ENCODE measurements at places on chromosomes 7 and 10.

- DNase-seq: no peak
These were observed 2.1 kb upstream of the TRIL start for GRCh38 chr7:28960071-28960840.

GRCh38 chr10:23196915-23197314 is 4.8 kb downstream of the PTF1A start:
- DNase-seq: no peak

- no peak for DNase-seq
These were observed 2.7 kb downstream of the LHPP start for GRCh38 chr10:124464028-124464965.

- no peak for DNase-seq
These were observed 63.3 kb downstream of the CTTNBP2 start for GRCh38 chr7:117809958-117810357.

GRCh38 chr10:75828413-75828812 is 397.0 kb downstream of the LRMDA start:
- DNase-seq: no peak

GRCh38 chr7:83925860-83926259 is 268.7 kb downstream of the SEMA3A start:
- no peak for DNase-seq

GRCh38 chr10:127254276-127254675 is 57.9 kb upstream of the INSYN2A start:
- DNase-seq: no peak

DNA sequence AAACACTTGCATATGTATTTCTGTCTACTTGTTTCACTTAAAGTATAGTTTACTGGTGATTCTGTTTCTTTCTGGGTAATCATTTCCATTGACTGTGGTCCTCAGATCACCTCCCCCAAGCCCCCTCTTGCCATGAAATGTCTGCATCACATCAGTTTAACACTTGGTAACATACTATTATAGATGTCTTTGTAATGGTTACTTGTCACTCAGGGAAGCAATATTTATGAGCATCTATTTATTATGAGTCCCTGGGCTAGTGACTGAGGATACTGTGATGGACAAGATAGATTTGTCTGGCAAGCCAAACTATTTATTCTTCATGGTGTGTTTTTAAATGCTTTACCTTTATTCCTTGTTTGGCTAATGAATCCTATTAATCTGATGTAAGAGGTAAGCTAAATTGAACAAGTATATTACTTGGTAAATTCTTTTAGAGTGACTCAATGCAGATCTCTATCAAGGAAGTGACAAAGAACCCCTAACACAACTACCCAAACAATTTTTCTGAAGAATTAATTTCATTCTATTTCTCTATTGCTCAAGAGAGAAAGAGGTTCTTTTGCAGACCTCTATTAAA is 270.9 kb downstream of the RELN start:
- no peak for DNase-seq

DNA sequence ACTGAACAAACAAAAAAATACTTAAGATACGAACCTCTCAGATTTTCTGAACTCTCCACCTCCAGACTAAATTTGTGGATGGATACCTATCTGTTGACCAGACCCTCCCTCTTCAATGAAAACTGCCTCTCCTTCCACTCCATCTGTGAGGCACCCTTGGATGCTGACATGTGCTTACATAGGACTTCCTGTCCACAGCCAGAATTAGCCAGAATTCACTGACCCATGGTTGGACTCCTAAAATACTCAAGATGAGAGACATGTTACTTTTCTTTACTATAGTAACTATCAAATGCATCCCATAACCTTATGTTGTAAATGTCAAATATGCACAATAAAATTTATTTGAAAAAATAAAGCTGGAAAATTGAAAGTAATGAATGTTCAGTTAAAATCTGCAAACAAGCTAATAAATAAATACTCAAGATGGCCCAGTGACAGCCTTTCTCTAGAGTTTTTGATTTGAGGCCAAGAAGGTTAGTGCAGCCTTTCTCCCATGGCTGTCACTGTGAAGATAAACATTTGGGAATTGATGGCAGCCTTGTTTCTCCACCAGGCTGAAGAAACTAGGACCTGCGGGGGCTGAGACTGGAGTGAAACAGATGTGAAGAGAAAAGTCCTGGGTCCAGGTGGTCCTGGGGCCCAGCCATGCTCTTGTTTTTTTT is 287.0 kb downstream of the ZEB1 start:
- DNase-seq: no peak

DNA sequence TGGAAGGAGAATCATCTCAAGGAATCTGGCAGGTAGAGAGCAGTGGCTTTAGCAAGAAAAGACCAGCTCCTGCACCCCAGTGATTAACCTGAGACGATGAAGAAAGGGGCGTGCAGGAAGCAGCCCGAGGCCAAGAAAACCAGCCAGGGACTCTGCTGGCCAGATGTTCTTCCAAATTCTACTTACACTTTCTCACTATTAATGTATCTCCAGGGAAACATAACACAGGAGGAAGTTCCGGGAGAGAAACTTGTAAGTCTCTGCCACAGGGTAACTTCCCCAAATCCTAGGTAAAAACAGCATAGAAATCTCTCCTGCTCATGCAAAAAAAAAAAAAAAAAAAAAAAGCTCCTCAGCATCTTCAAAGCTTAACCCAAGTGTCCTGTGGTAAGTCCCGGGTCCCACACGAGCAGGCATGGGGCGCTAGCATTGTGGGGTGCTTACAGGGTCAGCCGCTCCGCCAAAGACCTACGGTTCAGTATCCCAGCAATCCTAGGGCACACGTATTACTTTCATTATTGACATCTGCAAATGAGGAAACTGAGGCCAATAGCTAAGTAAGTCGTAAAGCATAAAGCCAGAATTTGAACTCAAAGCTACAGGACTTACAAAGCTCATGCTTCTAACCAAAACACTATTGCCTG is 97.2 kb upstream of the GNA12 start:
- no peak for DNase-seq

DNA sequence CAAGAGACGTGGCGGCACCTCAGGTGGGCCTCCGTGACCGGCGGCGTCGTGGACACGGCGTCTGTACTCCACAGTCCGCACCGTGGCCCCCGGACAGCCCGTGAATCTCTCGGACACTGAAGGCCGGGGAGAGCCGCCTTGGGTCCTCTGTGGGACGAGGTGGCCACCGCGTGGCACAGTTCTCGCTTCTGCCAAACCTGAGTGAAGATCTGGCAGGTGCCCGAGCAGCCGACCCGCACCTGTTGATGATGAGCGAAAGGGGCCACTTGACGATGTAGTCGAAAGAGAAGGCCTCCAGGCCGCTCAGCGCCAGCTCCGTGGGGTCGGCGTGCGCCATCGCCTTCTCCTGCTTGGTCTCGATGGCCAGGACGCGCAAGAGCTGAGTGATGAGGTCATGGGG is 8.5 kb upstream of the ADAM8 start:
- DNase-seq: no peak

DNA sequence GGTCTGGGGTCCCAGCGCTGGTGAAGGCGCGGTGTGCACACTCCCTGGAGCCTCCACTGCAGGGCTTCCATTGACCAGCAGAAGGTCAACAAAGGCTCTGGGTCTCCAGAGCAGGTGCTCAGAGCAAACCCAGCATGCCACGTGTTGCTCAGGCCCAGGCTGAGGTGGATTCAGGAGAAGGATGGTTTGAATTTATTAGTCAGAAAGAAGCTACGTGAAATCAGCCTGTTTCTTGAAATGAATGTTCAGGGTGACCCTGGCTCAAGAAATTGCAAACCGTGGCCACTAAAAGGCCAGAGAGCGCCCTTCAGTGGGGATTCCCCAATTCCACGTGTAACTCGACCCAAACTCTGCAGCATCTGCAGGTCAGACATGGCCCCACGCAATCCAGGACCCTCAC is 82.7 kb upstream of the PFKP start:
- DNase-seq: no peak

DNA sequence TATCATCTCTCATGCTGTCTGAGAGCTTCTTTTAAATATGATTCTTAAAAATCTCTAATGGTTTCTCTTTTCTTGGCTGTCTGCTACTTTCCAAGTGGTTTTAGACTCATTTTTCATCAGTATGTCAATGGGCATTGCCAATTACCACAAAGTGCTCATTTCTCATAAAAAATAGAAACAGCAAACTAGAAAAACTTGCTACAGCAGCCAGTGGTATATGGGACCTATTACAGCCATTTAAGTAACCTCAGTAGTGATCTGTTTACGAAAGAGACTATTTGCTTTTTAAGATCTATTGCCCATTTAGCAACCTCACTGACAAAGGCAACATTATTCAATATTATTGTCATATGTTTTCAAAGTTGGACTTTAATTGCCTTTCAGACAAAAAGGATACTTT is 207.1 kb upstream of the RHOBTB1 start:
- no peak for DNase-seq

- no peak for DNase-seq
These were observed 5.3 kb downstream of the TECTB start for GRCh38 chr10:112288486-112288885.

DNA sequence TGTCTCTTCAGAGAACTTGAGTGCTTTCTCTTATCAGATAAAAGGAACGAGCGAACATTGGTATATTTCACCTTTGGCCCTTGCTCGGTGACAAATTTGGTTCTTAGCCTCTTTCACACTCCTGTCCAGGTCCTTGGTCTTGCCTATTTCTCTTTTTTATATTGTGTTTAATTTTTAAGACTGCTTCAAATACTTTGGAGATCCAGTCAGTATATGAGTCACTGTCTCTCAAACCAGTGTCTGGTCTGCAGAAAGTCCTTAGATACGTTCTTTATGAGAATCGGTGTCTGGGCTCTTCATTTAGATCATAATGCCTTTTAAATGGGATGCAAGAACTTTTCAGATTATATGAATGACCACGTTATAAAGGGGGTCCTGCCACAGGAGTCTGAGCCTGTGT is 55.0 kb downstream of the PIK3AP1 start:
- no peak for DNase-seq

GRCh38 chr7:147640821-147641220 is 949.7 kb upstream of the C7orf33 start:
- no peak for DNase-seq

GRCh38 chr7:145219461-145219860 is 383.6 kb upstream of the TPK1 start:
- no peak for DNase-seq

DNA sequence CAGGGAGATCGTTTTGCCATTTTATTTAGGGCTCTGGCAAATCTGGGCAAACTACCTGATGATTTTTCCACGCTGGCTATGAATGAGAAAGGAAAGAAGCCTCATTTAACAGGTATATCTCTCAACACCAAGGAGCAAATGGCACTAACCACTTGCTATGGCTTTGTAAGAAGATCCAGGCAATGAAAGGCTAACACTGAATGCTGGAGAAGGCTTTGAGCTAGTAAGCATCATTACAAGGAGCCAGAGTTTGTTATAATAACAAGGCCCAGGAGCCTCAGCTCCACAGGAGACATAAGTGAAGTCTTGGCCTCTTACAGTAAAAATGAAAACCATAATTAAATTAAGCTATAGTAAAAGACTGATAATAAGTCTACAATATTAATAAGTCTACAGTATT is 123.1 kb downstream of the CNOT4 start:
- DNase-seq: no peak

GRCh38 chr7:115549910-115550309 is 480.7 kb downstream of the TFEC start:
- DNase-seq: no peak

GRCh38 chr10:70600512-70601395 is 1.8 kb downstream of the PRF1 start:
- no peak for DNase-seq

DNA sequence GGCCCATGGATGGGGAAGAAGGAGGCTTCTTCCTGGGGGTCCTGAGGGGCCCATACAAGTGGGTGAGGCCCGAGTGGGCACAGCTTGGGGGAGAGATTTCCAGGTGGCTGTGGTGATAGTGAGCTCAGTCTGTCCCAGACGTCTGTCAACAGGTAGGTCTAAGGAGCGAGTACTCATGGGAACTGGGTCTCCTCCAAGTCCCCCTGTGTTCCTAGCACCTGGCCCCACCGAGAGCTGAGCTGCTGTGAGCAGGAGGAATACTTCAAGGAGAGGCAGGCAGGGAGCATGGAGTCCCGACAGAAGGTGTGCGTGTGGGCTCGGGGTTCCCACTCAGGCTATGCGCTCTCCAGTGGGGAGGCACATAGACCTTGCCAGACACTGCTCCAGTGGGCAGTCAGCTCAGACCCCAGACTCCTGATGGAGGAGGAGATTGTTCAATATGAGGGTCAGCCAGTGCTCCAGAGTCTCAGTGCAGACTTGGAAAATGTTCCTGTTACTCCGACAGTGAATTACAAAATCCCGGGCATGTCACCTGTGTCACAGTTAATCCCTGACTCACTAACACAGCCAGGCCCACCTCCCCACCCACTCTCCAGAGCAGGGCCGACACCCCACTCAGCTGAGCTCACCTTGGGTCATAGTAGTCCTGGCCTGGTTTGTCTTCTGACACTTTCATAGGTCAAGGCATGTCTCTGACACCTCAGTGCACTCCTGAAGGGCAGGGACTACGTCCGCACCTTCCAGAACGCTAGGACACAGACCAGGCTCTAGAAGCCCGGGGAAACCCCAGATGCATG is 28.2 kb upstream of the C10orf53 start:
- no peak for DNase-seq

- no peak for DNase-seq
These were observed 87.7 kb downstream of the GRB10 start for GRCh38 chr7:50695026-50695425.

DNA sequence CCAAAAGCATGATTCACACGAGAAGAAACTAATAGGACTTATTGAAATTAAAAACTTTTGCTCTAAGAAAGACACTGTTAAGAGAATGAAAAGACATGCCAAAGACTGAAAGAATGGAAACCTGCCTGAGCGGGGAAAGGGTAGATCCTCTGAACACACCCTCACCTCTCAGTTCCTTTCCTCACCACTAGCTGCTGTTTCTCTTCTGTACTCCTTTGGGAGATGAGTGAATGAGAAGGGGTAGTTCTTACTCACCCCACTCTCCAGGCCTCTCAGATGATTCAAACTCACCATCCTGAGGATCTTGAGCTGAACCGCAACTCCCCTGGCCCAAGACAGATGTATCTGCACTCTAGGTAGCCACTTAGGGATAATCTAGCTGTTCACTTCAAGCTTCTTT is 41.9 kb downstream of the IQUB start:
- DNase-seq: no peak

DNA sequence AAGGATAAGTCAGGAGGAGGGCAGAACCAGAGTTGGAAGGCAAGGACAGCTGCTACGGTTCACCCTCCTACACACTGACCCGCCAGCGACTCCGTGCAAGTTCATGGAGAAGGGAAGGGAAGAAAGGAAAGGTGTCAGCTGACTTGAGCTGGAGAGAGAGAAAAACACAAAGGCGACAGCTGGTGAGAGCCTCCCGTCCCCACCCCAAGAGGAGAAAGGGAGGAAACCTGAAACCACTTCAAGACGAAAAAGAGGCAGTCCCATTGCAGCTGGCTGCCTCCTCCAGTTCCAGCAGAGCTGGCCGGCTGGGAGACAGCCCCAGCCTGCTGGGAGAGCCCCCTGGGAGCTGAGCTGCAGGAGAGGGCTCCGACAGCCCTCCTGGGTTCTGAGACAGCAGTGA is 75.2 kb downstream of the PARD3 start:
- no peak for DNase-seq

GRCh38 chr7:36984041-36984521 is 259.8 kb upstream of the AOAH start:
- DNase-seq: no peak
